ENCODE measurements at places on chromosomes 1 and 21. TPM values are rescaled to one million over a fixed set of nuclear protein-coding genes. Genes with fewer than 3 reads are reported as not detected.

- DNase-seq: no peak
Observed at GRCh38 chr1:205770618-205771017, 4.7 kb downstream of the RAB29 start.

GRCh38 chr1:220045356-220046051 lies 801 bp downstream of the EPRS1 start:
- DNase-seq: peak; percentile 5

DNA sequence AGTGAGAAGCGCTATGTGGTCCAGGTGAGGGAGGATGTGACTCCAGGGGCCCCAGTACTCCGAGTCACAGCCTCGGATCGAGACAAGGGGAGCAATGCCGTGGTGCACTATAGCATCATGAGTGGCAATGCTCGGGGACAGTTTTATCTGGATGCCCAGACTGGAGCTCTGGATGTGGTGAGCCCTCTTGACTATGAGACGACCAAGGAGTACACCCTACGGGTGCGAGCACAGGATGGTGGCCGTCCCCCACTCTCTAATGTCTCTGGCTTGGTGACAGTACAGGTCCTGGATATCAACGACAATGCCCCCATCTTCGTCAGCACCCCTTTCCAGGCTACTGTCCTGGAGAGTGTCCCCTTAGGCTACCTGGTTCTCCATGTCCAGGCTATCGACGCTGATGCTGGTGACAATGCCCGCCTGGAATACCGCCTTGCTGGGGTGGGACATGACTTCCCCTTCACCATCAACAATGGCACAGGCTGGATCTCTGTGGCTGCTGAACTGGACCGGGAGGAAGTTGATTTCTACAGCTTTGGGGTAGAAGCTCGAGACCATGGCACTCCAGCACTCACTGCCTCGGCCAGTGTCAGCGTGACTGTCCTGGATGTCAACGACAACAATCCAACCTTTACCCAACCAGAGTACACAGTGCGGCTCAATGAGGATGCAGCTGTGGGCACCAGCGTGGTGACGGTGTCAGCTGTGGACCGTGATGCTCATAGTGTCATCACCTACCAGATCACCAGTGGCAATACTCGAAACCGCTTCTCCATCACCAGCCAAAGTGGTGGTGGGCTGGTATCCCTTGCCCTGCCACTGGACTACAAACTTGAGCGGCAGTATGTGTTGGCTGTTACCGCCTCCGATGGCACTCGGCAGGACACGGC lies 2.2 kb downstream of the CELSR2 start:
- DNase-seq: peak; percentile 2

Gene JAK1
- 70.3 TPM for total RNA-seq

Gene FBXO2
- total RNA-seq: 1.4 TPM

- DNase-seq: peak; percentile 87
Observed at GRCh38 chr1:156816561-156817328, at the start of gene SH2D2A. Gene SH2D2A (minus strand): TSS chr1:156816848. CDS start chr1:156816708, 140 bp downstream.

GRCh38 chr1:67372898-67373297 lies 57.3 kb downstream of the SERBP1 start:
- no peak for DNase-seq

DNA sequence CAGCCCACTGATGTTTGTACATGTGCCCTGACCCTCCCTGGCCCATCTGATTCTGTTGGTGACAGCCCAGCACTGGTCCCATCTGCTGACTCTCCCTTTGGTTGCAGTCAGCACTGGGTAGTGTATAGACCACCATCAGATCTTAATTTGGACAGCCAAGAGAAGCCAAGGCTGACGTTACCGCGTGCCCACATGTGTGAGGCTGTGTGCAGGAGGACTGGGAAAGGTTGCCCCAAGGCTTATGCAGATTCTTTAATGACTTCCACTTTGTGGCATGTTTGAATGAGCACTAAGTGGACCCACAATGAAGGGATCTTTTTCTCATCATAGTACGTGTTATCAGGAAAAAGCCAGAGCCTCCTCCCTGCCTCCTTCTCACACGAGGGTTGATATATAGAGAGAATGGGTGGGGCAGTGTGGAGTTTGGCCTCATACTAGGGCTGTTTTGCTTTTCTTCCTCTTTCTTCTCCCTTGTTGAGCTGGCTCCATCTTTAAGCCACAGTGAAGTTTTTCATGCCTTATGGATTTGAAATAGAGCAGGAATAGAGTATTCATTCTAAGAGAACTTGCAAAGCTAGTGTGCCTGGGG lies 93.5 kb downstream of the NAV1 start:
- DNase-seq: no peak

Gene RCOR3
- 24.0 TPM for total RNA-seq

Gene MTARC2
- 1.8 TPM for total RNA-seq

GRCh38 chr1:85654066-85654782 lies 54.0 kb downstream of the ZNHIT6 start:
- DNase-seq: peak; percentile 27

Gene E2F2
- 37.1 TPM for total RNA-seq

Gene EDN2
- total RNA-seq: not detected

- DNase-seq: no peak
Observed at GRCh38 chr1:160409486-160409885, 9.1 kb downstream of the VANGL2 start.

GRCh38 chr1:17790383-17791054 lies 35.4 kb downstream of the ACTL8 start:
- no peak for DNase-seq

DNA sequence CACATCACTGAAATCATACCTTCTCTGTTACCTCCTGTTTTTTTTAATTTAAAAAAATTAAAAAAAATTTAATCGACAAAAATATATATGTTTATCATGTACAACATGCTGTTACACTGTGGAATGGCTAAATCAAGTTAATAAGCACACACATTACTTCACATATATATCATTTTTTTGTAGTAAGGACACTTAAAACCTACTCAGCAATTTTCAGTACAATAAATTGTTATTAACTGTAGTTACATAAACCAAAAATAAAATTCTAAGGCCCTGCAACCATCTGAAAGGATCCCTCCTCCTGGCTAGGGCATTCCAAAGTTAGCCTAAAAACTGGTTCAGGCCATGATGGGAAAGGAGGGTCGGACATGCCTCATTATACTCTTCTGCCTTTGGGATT lies 23.6 kb upstream of the COQ8A start:
- no peak for DNase-seq

Gene SYNC
- total RNA-seq: 63.1 TPM

DNA sequence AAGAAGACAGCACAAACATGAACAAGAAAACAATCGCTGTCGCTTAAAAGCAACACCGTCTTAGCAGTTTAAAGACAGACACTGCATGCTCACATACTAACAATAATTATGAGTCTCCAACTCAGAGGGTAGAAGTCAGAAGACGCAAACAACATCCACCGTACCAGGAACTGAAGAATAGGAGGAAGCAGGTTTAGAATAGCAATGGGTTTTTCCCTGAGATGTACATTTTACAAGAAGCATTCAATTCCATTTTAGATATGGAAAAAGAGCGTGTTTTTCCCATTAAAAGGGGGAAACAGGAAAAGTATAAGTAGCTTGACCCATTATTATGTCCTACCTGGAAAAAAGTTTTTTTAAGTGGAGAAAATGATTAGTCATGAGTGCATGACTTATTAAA lies 34.5 kb upstream of the KCNE1 start:
- DNase-seq: no peak

DNA sequence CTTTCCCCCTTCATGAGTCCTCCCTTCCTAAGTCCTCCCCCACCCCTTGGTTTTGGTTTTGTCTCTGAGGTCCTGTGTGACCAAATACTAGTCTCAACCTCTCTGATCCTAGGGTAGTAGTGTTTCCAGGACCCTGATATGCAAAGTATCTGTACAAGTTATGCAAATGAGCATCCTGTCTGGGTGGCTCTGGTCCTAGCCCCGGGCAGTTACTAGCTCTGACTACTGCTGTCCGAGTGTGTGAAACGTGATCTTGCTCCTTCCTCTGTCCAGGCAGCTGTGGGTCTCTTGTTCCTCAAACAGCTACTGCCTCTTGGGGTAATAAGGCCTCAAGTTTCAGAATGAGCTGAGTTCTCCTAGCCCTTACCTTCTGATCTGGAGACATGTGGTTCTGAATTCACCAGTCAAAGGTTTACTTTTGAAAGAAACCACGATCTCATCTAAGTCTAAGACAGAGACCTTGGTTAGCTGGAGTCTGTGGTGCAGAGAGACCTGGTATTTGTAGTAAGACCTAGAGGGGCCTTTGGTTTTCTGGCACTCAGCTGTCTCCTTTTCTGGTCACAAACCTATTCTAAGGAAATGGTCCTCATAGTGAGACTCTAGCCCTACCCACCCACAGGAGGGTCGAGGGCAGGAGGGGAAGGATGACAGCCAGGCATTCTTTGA lies 31.0 kb upstream of the IL19 start:
- DNase-seq: no peak

GRCh38 chr1:10132852-10133251 lies 77.5 kb upstream of the KIF1B start:
- no peak for DNase-seq

DNA sequence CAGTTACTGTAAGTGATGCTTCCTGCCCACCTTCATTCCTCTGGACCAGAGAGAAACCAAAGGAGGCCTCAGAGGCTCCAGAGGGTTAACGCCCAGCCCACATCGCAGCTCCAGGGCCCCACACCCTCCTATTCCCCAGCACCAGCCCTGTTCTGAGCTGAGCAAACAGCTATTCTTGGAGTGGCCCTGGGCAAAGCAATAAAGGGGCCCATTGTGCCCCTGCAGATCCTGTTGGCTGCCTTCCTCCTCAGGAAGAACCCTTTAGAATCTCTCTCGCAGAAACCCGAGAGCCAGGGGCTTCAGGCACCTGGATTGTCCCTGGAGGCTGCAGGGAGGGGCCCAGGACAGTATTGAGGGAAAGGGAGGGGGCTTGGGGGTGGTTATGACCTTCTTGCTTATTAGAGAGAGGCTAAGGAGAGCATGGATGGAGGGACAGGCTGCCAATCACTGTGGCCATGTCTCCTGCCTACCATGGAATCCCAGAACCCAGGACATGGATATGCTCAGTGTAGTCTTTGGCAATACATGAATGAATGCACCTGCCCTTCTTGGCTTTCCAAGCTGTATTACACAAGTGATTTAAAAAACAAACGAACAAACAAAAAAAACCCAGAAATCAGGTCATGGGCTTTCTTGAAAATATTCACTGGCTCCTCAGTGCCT lies 9.2 kb downstream of the PADI2 start:
- no peak for DNase-seq

DNA sequence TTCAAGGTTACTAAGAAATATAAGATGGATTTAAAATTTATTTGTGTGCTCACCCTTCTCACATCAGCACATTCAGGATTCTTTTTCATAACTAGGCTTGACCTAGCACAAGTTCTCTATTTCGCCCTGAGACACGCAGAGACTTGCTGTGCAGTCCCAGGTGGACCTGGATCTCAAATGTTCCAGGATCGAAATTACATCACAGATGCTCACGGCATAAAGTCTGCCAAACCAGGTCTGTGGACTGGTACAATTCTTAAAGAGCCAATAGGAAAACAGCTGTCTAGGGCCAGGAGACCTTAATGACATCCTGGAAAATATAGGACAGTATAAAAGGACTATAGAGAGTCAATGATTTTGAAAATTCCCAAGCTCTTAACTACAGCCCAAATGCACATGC lies 2.2 kb downstream of the PGBD5 start:
- DNase-seq: no peak

Gene ACTL8
- 0.46 TPM for total RNA-seq

DNA sequence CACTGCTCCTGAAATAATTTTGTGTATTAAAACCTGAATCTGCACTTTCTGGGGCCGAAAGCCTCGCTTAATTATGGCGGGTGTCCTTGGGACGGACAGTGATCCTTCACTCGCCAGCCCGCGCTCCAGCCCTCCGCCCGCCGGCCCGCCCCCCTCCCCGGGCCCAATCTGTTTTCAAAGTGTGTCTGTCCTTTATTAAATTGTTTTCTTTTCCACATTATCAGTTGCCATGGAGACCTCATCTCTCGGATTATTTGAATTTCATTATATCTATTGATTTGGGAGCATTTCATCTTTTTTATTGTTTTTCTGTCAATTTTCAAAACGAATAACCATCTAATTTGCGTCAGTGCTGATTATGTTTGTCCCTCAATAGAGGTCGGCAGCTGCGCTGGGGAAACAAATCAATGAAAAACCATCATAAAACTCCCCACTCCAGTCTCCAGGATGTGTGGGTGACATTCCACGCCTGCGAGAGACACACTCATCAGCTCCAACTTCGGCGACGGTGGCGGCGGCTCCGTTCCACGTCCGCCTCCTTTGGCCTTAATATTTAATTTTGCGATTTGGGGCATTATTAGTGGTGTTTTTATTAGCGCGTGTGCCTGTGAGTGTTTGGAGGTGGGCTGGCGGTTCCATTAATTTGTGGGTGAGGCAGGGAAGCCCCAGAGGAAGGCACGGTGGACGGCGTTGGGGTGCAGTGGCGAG lies 123.9 kb downstream of the CASZ1 start:
- no peak for DNase-seq

GRCh38 chr1:25610822-25611630 lies 5.6 kb upstream of the MAN1C1 start:
- DNase-seq: peak; percentile 19

- DNase-seq: peak; percentile 33
Observed at GRCh38 chr1:116256286-116256649, 116.8 kb upstream of the ATP1A1 start.

GRCh38 chr1:24749252-24749651 lies 4.0 kb downstream of the CLIC4 start:
- no peak for DNase-seq

GRCh38 chr1:61207416-61207815 lies 125.1 kb downstream of the NFIA start:
- no peak for DNase-seq

- DNase-seq: peak; percentile 53
Observed at GRCh38 chr21:34669149-34669879, 520 bp downstream of the CLIC6 start.

GRCh38 chr1:191752342-191752741 lies 405.9 kb upstream of the RGS18 start:
- no peak for DNase-seq

Gene NHLH1
- total RNA-seq: not detected

Gene FAM167B
- not detected for total RNA-seq

DNA sequence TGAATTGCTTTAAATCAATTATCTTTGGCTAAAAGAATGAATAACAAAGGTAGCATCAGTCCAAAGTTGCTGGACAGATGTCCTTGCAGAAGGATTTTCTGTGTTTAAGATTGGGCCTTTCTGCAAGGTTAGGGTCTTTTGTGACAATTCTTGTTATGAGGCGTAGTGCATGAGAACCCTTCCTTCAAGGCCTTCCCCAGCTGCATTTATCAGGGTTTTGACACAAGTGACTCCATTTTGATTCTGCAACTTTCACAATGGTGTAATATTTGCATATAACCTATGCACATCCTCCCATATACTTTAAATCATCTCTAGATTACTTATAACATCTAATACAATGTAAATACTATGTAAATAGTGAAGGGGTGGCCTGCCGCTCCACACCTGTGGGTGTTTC lies 1.1 kb upstream of the SETD4 start:
- DNase-seq: no peak

Gene BGLAP
- total RNA-seq: not detected

Gene MRPL24
- total RNA-seq: 148 TPM

Measured in Daoy (cell line).